ENCODE measurements at places on chromosomes 4 and X.

DNA sequence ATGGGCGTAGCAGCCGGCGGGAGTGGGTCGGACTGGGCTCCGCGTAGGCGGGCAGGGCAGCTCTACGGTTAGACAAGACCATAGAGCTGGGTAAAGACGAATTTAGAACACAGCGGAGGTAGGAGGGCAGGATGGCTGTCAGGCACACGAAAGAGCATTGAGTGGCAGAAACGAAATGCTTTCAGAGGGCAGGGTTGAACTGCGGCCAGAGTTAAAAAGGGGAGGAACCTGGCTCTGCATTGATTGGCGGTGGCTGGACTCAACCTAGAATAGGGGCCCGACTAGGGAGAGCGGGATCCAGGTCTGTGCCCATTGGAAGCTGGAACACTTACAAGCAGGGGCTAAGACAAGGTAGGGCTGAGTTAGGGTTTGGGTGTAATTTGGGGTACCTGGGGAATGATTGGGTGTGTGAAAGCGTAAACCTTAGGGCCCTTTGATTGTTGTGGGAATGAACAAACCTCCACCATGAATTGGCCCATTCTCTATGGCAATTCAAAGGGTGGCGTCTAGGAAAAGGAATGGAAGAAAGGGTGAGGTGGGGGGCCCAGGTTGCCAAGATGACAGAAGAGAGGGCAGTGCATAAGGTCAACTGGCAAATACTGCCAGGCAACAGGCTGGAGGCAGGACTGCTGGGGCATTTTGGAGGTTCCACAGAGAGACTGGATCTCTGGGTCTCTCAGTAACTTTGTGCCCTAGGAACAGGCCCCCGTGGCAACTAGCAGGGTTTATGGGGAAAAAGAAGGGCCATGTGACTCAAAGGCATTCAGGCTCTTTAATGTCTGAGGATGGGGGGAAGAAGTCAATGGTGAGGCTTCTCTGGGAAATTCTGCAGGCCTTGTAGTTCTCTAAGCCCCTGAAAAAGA, 911 bp upstream of the ELK1 start:
- DNase-seq, result no peak

DNA sequence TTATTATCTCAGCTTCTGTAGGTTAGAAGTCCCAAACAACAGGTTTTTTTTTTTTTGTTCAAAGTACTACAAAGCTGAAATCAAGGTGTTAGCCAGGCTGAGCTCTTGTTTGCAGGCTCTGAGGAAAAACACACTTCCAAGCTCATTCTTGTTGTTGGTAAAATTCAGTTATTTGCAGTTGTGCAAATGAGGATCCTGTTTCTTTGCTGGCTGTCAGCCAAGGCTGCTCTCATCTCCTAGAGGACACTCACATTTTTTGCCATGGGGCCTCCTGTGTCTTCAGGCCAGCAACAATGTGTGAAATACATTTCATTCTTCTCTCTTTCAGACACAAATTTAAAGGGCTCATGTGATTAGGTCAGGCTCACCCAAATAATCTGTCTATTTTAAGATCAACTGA, 60.3 kb upstream of the HSD17B10 start:
- peak; percentile 25 for DNase-seq

DNA sequence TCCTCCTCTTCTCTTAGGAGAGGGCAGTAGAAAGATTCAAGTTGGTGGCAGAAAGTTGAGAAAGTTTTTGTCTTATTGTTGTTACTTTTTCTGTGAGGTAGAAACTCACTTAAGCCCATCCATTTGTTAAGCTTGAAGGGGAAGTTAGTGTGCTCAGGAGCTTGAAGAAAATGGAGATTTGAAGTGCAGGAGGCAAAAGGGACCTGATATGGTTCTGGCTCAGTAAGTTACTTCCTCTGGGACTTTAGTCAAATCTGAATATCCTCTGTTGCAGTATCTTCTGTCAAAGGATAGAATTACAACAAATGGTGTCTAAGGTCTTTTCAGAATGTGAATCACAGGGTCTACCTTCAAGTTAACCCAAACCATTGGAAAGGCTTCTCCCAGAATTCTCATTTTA, 46.2 kb downstream of the CXCL13 start:
- DNase-seq, result no peak

- peak; percentile 79 for DNase-seq
Measured at GRCh38 chr4:132001542-132001941, 1147.6 kb upstream of the PCDH10 start.

DNA sequence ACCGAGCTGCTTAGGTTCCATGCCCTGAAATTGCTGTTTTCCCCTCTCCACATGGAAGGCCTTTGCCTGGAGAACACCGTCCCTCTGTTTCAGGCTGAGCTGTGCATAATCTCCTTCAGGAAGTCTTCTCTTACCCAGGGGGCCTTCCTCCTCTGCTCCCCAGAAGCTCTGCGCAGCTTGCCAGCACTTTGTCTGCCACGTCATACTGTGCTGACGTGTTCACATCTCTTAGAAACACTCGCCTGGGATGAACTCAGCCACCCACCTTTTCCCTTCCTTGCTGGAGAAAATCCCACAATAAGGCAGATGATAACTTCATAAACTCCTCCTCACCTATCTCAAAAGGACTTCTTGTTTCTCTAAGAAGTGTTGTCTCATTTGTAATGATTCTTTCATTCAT, 110.7 kb downstream of the ARHGAP10 start:
- peak; percentile 96 for DNase-seq

DNA sequence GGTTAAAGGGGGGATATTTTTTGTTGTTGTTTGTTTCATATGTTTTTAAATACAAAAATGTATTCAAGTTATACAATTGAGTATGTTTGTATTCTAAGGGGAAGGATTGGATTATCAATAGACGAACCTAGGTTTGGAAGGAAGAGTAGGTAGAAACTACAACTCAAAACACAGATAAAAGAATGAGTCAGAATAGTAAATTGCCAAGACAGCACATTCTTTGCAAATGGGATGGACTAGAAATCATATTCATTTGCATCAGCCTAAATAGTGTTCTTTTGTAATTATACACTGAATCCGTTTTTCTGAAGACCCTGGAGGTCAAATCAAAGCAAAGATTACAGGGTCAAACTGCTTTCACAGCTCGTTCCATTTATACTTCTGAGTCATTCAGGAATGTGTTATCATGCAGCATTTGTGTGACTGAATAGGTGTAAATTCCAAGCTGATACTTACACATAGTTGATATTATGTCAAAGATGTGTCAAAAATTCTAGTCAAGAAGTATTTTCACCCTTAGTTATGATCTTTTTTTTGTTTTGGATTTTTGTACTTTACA, 273.3 kb upstream of the FAT4 start:
- no peak for DNase-seq

GRCh38 chr4:153539422-153539821, 73.3 kb downstream of the TMEM131L start:
- DNase-seq, result no peak

GRCh38 chrX:136115126-136115903, 32.0 kb upstream of the FHL1 start:
- peak; percentile 49 for DNase-seq

DNA sequence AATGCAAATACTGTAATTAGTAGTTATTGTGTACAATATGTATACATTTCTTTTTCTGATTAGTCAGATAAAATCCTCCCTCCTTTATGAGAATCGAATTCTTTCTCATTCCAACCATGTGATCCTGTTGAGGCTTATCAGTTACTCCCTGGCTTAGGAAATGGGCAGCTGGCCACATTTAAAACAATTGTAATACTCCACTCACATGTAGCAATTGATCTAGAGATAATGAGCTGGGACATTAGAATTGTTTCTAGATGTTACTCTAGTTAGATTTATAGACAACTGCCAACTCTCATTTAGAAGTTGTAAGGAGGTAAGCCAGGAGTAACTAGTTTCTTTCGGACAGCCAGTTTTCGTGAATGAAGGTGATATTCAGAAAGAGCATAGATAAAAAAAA, 859.3 kb upstream of the AADAT start:
- DNase-seq, result no peak

DNA sequence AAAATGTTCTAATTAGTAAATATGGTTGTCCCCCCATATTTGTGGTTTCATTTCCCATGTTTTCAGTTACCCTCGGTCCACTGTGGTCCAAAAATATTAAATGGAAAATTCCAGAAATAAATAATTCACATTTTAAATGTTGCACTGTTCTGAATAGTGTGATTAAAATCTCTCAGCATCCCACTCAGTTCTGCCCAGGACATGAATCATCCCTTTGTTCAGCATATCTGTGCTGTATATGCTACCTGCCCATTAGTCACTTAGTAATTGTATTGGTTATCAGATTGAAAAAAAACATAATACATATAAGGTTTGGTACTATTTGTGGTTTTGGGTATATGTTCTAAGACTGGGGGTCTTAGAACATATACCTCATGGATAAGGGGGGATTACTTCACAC, 55.1 kb upstream of the NXF3 start:
- no peak for DNase-seq

- DNase-seq, result no peak
Measured at GRCh38 chr4:68324519-68325262, 25.2 kb downstream of the YTHDC1 start.

DNA sequence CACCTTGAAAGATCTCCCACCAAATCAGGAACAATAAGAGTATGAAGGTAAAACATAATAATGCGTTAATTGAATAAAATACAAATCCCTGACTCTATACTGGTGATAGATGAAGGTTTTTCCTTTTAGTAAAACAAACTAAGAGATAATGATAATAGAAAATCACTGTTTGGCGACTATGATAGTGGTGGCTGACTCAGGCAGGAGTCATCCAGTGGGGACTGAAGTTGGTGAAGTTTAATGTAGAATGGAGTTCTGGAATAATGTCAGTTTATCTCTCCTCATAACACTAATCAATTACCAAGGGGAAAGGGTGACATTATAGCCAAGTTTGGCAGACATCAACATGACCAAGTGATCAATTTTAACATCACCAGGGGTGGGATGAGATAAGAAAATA, 21.3 kb downstream of the ABCG2 start:
- DNase-seq, result no peak

GRCh38 chrX:40040686-40041461, 56.9 kb downstream of the BCOR start:
- DNase-seq, result peak; percentile 8

GRCh38 chr4:108881190-108881589, 118.3 kb upstream of the ETNPPL start:
- peak; percentile 92 for DNase-seq

- no peak for DNase-seq
Measured at GRCh38 chr4:166335256-166335938, 462.4 kb downstream of the TLL1 start.

DNA sequence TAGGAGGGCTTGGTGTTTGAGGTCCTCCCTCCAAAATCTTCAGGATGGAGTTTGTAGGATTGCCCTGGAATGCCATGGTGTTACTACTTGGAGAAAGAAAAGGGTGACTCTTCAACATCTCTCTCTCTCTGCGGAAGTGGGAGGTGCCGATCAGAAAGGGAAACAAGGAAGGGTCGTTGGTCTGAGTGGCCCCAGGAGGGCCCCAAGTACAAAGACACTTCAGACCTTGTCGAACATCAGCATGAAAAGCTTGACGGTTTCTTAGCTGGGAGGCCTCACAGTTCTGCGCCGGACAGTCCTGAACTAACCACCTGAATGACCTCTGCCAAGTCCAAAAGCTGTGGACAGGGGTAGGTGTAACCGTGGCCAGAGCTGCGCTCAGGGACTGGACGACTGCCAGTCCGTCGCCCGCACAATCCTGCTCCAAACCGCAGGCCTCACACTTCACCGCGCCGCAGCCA, 646 bp upstream of the GSX2 start:
- DNase-seq, result no peak

GRCh38 chr4:88106205-88106604, 52.2 kb downstream of the ABCG2 start:
- peak; percentile 32 for DNase-seq

GRCh38 chrX:129957241-129958082, 25.0 kb upstream of the BCORL1 start:
- DNase-seq, result peak; percentile 30

DNA sequence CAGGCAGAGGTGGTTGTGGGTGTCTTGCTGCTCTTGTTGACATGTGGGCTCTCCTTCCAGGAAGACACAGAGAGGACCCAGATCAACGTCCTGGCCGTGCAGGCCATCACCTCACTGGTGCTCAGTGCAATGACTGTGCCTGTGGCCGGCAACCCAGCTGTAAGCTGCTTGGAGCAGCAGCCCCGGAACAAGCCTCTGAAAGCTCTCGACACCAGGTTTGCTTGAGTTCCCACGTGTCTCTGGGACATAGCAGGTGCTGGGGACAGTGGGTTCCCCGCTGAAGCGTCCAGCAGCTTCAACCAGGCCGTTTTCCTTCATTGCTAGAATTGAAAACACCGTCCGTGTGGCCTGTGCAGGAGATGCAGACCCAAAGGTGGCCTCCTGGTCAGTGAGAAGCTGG, 25.6 kb upstream of the MSANTD1 start:
- no peak for DNase-seq

GRCh38 chrX:13473442-13474163, 95.8 kb upstream of the EGFL6 start:
- DNase-seq, result peak; percentile 33

DNA sequence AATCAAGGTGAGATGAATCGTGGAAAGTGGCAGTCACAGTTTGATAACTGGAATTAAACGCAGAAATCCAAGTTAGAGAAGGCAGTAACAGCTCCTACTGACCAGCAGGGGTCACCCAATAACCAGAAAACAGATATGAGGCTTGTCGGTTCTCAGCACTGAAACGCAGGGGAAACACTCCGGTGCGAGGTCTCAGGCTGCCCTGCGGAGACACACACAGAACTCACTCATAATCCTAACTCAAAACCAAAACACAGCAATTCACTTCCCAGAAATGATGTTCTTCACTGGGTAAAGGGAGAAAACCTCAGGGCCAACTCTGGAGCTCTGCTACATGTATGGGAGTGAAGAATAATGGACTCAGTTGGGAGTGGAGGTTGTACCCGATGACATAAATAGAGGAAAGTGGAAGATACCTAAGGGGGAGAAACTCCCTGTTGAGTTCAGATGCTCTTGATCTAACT, 384.4 kb downstream of the RAPGEF2 start:
- peak; percentile 87 for DNase-seq
